Pancreas (tissue), 10 donors: ENCODE measurements at places on chromosomes 7 and 10. TPM values are rescaled to one million over a fixed set of nuclear protein-coding genes. Genes with fewer than 3 reads are reported as not detected.
A peak's percentile ranks its signal among the peaks of the same experiment; 100 is the strongest.

DNA sequence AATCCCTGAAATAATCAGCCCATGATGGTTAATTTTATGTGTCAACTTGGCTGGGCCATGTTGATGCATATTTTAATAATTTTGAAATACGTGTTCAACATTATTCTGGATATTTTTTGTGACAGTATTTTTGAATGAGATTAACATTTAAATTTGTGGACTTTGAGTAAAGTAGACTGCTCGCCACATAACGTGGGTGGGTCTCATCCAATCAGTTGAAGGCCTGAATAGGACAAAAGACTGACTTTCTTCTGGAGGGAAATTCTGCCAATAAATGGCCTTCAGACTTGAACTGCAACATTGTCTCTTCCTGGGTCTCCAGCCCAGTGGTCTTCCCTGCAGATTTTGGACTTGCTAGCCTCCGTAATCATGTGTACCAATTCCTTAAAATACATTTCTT, 53.6 kb upstream of the BICC1 start:
- H3K4me3 ChIP-seq = no peak overlapping the region
- H3K36me3 ChIP-seq = no peaks in the 10 kb centered on the region
- no peak overlapping the region for H3K27ac ChIP-seq
- no peaks in the 10 kb centered on the region for H3K4me1 ChIP-seq

- H3K27me3 ChIP-seq = no peaks in the 10 kb centered on the region
- no peak overlapping the region for H3K27ac ChIP-seq
- no peak for DNase-seq
Observed at GRCh38 chr10:96153070-96153469, 23.0 kb downstream of the ZNF518A start.

DNA sequence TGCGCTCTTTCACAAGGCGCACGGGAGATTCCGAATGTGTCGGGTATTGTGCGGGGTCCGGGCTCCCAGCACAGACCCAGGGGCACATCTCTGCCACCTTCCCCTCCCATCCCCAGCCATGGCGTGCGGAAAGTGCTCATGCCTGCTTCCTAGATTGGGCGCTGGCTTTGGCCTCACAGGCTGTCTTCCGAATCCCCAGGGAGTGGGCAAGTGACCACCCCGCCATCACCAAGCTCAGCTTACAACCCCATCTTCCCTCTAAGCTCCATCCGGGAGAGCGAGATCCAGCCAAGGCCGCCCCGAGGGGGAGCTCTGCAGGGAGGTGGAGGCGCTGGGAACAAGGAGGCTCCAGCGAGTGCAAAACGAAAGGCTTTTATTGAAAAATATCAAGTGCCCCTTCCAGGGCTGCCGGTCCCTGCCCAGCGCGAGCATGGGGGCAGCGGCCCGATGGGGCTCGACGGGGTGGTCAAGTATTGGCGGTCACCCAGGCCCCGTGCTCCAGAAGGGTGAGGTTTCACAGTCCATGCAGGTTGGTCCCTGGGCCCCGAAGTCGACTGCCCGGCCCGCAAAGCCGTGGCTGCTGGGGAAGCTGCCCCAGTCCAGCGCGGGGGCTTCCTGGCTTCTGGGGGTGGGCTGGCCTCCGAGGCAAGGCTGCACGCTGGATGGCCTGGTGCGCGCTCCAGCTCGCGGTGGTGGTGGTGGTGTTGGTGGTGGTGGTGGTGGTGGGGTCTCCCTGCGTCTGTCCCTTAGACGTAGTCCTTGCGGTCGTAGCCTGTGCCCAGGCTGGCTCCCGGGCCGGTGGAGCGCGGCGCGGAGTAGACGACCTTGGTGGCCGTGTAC, 1.2 kb downstream of the CLDN3 start:
- DNase-seq = peak; percentile 62
- H3K4me1 ChIP-seq = no peaks in the 10 kb centered on the region
- H3K27me3 ChIP-seq = no peaks in the 10 kb centered on the region
- no peaks in the 10 kb centered on the region for H3K36me3 ChIP-seq
- peak overlapping the region; percentile 71 for H3K4me3 ChIP-seq
- peak overlapping the region; percentile 96 for H3K27ac ChIP-seq

DNA sequence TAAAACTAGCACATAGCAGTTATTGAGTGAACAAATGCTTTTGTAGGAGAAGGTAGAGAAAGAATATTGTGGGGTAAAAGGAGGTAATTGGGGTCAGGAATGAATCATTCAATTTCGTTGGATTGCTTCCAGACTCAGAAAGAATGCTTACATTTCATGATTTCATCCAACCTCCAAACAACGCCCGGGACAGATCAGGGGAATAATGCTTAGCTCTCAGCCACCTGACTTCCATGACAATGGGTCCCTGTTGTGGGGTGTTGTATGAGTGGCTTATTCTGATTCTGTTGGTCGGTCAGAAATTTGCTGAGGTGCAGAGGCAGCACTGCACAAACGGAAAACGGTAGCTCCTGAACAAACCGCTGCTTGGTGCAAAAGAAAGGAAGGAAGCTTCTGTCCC, 24.0 kb upstream of the INPP5F start:
- H3K27ac ChIP-seq = no peak overlapping the region
- no peaks in the 10 kb centered on the region for H3K36me3 ChIP-seq
- DNase-seq = no peak
- H3K4me1 ChIP-seq = no peaks in the 10 kb centered on the region

The DMBT1 gene
- polyA plus RNA-seq = 0.65 TPM

The MINDY4 gene
- 4.3 TPM for polyA plus RNA-seq

DNA sequence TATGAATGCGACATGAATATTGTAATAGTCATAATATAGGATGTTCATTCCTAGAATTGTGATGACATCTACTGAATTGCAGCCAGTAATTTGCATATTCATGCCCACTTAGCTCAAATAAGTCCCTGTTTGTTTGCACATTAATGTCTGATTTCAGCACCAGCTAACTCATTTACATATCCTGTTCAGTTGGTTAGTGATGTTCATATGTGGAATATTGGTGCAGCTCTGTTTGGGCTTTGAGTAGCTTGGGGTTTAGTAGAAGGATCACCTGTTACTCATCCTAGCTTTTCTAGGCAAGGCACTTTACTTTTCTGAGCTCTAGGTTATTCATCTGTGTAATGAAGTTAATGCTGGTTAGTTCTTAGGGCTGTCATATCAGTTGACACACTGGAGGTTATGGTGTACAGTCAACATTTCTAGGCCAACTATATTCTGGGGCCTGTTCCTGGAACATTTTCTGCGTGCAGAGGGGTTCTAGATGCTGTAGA, 238.4 kb downstream of the EXOC4 start:
- no peaks in the 10 kb centered on the region for H3K36me3 ChIP-seq
- no peak overlapping the region for H3K27ac ChIP-seq
- no peaks in the 10 kb centered on the region for H3K27me3 ChIP-seq
- no peak overlapping the region for H3K4me3 ChIP-seq
- H3K4me1 ChIP-seq = no peaks in the 10 kb centered on the region
- no peak for DNase-seq

GRCh38 chr10:123869020-123869414, 22.6 kb downstream of the CPXM2 start:
- H3K36me3 ChIP-seq = no peaks in the 10 kb centered on the region
- H3K4me1 ChIP-seq = no peaks in the 10 kb centered on the region
- no peaks in the 10 kb centered on the region for H3K27me3 ChIP-seq
- H3K4me3 ChIP-seq = no peak overlapping the region
- H3K27ac ChIP-seq = no peak overlapping the region
- DNase-seq = no peak

The PKD2L1 gene
- polyA plus RNA-seq = 0.11 TPM

The LRIT1 gene
- not detected for polyA plus RNA-seq

The CFTR gene
- polyA plus RNA-seq = 247 TPM

The MYOZ1 gene
- 0.11 TPM for polyA plus RNA-seq
